Lung microvascular endothelial cell (primary cell): ENCODE measurements at places on chromosomes 13 and 19.
A peak's percentile ranks its signal among the peaks of the same experiment; 100 is the strongest.

- no peak for DNase-seq
Observed at GRCh38 chr19:5330307-5330720, 10.3 kb downstream of the PTPRS start.

DNA sequence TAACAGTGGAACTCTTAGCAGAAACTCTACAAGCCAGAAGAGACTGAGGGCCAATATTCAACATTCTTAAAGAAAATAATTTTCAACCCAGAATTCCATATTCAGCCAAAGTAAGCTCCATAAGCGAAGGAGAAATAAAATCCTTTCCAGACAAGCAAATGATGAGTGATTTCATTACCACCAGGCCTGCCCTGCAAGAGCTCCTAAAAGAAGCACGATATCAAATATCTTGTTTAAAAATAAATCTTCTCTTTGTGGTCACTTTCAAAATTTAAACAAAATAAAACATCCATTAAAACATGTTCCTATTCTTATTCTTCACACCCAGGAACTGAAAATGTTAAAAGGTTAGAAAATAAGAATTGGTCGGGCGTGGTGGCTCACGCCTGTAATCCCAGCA lies 13.7 kb downstream of the MICU2 start:
- no peak for DNase-seq

DNA sequence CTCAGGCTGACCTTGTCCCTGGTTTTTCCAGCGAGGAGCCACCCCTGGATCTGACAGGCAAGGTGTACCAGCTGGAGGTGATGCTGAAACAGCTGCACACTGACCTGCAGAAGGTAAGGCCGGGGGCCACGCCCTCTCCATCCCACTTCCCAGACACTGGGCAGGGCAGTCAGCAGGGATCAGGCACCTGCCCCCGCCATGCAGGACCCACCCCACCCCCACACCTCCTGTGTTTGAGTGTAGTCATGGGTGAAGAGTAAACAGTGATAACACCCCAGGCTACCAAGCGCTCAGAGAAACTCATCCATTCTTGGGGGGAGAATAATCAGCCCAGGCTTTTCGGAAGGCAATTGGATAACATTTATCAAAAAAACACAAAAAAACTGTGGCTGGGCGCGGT lies 19.9 kb downstream of the DPF1 start:
- no peak for DNase-seq

DNA sequence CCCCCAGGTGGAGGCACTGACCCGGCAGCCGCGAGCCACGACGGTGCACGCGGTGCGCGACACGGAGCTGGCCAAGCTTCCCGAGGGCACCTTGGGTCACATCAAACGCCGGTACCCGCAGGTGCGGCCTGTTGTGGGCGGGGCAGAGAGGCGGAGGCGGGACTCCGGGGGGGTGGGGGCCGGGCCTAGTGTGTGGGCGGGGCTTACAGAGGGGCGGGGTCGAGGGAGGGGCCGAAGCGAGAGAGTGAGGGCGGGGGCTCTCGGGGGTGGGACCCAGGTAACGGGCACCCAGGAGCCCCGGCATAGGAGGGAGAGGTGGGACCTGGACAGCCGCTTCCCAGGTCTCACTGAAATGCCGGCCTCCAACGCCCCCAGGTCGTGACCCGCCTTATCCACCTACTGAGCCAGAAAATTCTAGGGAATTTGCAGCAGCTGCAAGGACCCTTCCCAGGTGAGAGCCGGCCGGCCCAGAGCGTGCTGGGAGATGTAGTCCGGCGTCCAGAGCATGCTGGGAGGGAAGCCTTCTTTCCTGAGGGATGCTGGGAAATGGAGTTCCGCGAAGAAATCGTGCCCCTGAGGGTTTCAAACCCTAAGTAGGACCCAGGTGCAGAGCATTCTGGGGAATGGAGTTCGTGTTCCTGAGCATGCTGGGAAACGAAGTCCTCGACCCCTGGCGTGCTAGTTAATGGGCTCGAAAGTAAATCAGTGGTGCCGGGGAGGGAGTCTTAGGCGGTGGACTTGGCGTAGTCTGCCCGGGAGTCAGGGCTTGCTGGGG lies 15.7 kb downstream of the PNPLA6 start:
- DNase-seq = no peak

DNA sequence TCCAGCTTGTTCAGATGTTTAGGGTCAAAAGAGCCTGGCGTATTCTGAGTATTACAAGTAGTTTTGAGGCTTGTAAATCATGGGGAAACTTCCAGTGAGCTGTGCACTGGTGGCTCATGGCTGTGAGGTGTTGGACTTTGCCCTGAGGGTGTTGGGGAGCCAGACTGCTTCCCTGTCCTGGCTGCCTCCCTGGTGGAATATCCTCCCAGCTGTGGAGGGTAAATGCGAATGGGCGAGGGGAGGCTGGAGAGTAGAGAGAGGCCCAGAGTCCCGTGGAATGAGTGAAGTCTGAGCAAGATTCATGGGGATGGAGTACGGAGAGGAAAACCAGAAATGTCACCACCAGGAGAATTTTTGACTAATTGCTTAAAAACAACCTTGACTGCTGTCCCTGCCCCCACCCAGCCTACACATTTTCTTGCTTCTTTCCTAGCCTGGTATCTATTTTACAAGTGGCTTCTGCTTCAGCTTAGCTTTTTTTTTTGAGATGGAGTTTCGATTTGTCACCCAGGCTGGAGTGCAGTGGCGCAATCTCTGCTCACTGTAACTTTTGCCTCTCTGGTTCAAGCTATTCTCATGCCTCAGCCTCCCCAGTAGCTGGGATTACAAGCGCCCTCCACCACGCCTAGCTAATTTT lies 3.7 kb downstream of the SNRPA start:
- no peak for DNase-seq

GRCh38 chr13:28613562-28613961 lies 45.4 kb upstream of the POMP start:
- DNase-seq = no peak

- peak; percentile 24 for DNase-seq
Observed at GRCh38 chr13:101454767-101455166, 2.3 kb downstream of the ITGBL1 start.

DNA sequence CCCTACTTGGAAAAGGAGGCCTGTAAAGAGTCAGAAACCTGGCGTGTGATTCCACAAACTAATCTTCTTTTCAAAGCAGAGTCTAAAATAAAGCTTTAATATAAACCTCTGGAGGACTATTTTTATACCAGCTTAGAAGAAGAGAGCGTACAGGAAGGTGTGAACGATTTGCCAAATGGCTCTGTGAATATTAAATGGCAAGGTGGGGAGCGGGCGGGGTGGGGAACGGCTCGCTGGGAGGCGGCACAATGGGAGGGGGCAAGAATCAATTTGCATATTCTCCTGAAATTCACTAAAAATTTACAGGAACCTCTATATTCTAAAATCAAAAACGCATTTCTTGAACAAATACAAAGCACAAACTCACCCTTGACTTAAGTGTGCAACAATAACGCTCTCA lies 982 bp downstream of the ZNF780B start:
- DNase-seq = no peak

DNA sequence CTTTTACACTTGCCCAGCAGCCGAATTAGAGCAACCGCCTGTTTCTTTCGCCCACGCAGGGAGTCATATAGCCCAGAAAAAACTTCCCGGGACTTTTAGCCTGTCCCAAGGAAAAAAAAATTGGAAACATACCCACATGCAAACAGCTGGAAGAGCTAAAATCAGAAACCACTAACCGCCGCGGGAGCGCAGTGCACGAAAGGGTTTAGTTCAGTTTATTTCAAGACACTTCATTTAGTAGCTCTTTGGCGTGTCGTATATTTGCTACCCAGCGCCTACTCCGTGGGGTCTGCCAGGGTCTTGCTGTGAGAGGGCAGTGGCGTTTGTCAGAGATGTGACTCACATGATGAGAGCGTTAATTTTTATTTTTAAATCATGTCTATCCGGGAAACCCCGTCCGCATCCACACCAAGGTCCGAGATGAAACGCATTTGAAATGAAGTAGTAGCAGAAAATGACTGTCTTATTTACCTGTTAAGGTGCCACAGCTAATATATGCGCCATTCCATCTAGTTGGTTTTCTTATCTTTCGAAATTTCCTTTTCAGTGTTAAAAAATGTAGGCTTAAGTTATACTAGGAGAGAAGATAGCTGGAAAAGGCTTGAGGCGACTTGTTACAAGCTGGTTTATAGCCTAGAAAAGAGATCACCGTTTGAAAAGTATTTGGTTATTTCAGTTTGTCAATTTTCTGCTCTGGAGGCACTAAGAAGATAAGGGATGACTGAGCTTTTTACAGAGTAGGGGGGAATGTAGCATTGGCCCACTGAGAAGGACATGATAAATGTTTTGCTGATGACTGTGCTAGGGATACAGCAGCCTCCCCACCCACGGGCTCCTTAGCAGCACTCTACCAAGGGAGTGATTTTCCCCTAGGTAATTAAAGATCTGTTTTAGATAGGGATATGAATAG lies 1.7 kb downstream of the KLF5 start:
- no peak for DNase-seq

GRCh38 chr19:56309511-56310185 lies 5.0 kb downstream of the ZSCAN5A start:
- DNase-seq = peak; percentile 69

DNA sequence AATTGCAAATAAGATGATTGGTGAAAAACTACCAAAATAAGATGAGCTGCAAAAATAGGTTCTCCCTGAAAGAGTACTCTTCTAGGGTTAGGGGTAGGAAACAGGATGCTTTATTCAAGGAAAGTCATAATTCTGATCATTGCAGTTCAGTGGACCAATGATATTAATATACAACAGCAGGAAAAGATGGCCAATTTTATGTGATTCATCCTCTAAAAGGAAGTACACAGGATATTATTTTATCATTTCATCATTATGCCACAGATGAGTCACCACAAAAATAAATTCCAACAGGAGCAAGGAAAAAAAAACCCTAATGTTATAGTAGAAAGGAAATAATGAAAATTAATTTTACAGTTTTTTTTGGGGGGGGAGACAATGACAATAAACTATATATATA lies 205.0 kb downstream of the NALCN start:
- DNase-seq = peak; percentile 89

- DNase-seq = no peak
Observed at GRCh38 chr13:30900952-30901749, 4.9 kb upstream of the MEDAG start.

- peak; percentile 80 for DNase-seq
Observed at GRCh38 chr19:56637976-56638555, 4.9 kb upstream of the SMIM17 start.

- DNase-seq = peak; percentile 39
Observed at GRCh38 chr19:6238256-6238642, 41.5 kb downstream of the MLLT1 start.

- DNase-seq = peak; percentile 52
Observed at GRCh38 chr19:2616741-2617392, 85.6 kb downstream of the GNG7 start.

DNA sequence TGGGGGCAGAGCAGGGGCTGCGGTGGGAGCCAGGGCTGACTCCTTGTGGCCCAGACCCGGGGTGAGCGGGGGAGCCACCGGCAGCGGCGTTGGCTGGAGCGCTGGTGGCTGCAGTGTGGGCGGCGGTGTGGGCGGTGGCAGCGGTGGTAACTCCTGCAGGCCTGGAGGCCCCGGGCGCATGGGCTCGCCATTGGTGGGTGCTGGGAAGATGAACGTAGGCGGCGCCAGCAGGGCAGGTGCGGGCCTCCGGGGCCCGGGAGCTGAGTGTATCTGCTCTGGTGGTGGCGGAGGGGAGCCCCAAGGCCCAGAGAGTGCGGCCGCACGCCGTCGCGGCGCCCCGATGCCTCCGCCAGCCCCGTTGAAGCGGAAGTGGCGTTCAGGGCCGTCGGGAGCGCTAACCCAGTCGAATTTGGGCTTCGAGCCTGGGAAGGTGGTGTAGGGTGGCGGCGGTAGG lies 2.0 kb downstream of the GGN start:
- no peak for DNase-seq

DNA sequence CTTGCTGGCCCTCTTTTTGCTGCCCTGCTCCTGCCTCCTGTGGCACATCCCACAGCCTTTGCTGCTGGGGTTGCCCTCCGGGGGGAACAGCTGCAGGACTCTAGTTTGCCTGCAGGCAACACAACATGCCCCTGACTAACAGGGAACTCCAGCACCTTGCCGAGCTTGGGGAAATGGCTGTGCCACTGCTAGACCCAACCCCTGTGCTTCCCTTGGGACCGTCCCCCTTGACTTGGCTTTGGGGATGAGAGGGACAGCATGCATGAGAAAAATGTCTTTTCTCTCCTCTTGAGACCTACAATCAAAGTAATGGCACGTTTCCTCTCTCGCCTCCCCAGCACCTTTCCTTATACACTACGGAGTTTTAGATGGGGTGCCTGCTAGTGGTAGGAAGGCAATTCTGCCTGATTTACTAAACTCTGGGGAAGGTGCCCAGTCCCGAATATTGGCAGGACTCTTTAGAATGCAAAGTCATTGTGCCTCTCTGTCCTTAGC lies 12.4 kb upstream of the VWA8 start:
- no peak for DNase-seq

GRCh38 chr19:40745402-40745780 lies 4.9 kb downstream of the ACTMAP start:
- DNase-seq = peak; percentile 40

GRCh38 chr13:40439928-40440327 lies 226.5 kb downstream of the FOXO1 start:
- DNase-seq = peak; percentile 22

GRCh38 chr13:98693756-98694155 lies 58.7 kb downstream of the SLC15A1 start:
- DNase-seq = no peak

- no peak for DNase-seq
Observed at GRCh38 chr13:35894636-35895035, 236.5 kb downstream of the DCLK1 start.

DNA sequence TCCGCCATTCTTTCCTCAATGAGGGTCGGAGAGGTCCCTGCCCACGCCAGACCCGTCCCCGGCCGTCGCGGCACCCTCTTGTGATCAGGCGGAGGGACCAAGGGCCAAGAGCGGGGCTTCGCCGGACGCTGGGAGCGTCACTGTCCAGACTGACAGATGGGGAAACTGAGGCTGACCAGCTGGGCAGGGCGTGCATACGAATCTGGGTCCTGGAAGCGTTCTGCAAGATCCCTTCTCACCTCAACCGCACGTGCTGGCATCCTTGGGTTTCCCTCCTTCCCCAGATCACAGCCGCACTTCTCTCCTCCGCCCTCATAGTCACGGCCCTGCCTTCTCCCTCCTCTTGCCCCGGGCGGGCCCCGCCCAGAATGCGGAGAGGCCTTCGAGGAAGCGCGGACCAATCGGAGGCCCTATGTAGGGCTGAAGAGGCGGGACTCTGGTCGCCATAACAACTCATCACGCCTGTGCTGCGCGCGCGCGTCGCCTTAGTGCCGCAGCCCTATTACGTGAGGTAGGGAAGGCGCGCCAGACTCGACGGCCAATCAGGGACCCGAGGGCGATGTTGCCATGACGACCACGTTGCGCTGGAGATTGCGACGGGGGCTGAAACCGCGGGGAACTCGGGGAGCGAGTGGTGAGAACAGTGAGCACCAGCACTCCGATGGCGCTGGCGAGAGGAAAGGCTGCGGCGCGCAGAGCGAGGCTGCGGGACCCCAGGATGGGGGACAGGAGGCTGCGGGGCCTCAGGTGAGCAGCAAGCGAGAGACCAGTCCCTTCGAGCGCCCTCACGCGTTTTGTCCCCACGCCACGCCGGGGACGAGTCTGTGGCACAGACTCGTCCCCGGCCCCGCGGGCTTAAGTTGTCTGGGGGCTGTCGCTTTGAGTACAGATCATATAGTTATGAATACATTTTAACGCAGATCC lies 5.7 kb downstream of the RNF225 start:
- DNase-seq = peak; percentile 100

GRCh38 chr13:28637714-28638355 lies 21.1 kb upstream of the POMP start:
- DNase-seq = peak; percentile 56

GRCh38 chr19:51576850-51577249 lies 5.8 kb downstream of the ZNF175 start:
- no peak for DNase-seq
